A549 treated with dexamethasone at 1 μM for 4 hours (cell line): ENCODE measurements at places on chromosomes 7 and 10. TPM values are rescaled to one million over a fixed set of nuclear protein-coding genes. Genes with fewer than 3 reads are reported as not detected.

NEUROD6 gene
- not detected in 5 replicates for total RNA-seq

AGBL3 gene
- 0.56 to 1.1 TPM (median 1.1 TPM) in 5 replicates for total RNA-seq

CCDC3 gene
- total RNA-seq: 0.71 to 1.4 TPM (median 1.1 TPM) in 5 replicates

C7orf57 gene
- 0.27 to 0.35 TPM (median 0.27 TPM) in 5 replicates for total RNA-seq

FAM25C gene
- 0.57 to 4.1 TPM (median 2.0 TPM) in 4 of 5 replicates, not detected in the other for total RNA-seq
